ENCODE measurements at places on chromosomes 2 and 18. TPM values are rescaled to one million over a fixed set of nuclear protein-coding genes. Genes with fewer than 3 reads are reported as not detected.

DNA sequence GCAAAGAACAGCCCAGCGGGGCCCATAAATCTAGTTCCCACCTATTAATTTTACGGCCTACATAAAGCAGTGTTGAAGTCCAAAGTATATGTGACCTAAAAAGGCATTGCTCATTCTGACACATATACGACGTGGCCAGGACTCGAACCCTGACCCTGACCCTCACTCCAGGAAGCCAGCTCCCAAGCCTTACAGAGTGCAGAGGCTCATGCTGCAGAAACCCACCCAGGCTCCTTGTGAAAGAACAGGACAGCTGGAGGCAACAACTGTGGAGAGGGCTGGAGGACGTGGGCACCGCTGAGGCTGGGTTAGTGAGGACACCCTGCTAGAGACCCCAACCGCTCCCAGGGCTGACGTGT, 221.6 kb downstream of the CYP26B1 start:
- DNase-seq = peak; percentile 87

DNA sequence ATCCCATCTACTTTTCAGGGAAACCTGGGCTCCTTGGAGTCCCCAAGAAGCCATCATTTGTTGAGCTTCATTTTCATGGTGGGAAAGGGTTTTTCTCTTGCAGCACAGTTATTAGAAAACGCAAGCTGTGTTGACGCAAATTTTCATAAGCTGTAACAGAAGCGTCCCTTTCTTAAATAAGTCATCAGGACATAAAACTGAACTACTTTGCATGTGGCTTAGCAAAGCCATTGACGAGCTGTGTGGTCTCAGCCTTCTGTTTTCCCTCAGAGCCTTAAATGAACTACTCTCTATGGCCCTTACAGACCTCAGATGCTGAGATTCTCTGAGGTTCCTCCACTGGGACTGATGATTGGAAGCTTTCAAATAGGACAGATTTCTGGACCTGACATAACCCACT, 85.1 kb downstream of the ARL4C start:
- DNase-seq = no peak

DNA sequence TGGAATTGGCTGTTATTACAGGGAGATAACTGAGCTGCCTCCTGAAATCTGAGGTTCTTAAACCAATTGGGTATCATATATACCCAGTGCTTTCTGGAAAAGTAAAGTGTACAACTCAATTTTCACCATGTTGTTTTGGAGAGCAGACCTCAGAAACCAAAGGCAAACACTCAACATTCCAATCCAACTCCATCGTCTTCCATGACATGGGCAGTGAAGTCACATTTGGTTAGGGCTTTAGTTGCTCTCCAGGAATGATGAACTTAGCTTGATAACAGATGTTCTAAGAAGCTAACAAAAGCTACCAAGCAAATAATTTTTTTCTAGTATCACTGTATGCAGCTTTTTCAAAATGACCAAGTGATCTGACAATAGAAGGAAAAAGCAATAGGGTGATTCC, 107.0 kb upstream of the SLC35G4 start:
- DNase-seq = no peak

DNA sequence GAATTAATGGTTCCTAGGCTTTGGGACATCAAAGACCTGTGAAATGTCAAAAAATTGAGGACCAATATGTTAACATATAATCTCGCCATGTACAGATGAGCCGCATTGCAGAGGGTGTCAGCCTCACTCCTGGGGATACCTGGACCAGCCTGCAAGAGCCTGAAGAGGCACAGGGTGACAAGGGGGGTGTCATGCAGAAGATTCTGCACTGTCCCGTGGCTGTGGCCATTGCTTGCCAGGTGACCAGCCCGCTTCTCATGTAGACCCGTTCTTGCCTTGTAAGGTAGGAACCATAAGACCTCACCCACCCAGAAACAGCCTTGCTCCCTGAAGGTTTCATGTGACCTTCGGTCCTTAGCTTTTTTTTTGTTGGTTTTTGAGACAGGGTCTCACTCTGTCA, 37.5 kb downstream of the TMEM37 start:
- no peak for DNase-seq

DNA sequence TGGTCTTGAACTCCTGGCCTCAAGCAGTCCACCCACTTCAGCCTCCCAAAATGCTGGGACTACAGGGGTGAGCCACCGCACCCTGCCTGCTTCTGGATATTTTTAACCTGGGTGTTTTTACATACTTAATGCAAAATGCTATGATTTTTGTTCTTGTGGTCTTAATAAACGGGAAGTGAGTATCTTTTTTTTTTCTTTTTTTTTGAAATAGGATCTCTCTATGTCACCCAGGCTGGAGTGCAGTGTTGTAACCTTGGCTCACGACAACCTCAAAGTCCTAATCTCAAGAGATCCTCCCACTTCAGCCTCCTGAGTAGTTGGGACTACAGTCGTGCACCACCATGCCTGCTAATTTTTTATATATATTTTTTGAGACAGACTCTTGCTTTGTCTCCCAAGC, 19.2 kb upstream of the ASXL2 start:
- no peak for DNase-seq

DNA sequence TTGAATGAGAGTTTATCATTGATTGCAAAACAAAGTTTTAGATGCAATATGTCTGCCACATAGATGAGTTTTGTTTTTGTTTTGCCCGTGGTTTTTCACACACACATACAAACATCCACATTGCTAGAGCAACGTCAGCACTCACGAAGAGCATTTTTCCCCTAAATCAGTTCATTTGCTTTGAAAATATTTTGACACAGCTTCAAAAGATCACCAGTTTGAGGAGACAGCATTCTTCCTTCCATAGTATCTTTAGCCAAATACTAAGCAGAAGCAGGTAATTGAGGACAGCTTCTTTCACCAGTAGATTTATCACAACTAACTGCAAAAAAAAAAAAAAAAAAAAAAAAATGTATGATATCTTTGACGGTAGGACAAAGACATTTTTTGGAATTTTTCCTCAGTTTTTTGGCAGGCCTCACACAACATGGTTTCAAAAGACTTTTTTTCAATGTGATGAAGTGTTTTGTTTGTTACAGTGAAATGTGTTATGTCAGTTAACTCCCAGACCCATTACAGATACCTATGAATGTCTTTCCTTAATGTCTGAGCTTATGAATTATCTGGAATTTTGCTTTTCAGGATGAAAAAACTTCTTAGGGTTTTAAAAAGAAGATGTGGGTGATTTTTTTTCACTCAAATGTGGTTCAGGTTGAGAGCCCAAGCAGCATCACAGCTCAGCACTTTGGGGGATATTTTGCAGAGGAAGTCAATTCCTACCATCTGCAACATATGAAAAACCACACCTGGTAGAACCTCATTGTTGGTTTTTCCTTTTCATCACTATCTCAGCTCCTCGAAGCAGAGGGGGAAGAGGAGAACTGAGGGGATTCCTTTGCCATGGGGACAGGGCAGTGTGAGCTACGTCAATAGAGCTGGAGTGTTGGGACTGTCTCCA, 31.6 kb downstream of the AOX1 start:
- no peak for DNase-seq

DNA sequence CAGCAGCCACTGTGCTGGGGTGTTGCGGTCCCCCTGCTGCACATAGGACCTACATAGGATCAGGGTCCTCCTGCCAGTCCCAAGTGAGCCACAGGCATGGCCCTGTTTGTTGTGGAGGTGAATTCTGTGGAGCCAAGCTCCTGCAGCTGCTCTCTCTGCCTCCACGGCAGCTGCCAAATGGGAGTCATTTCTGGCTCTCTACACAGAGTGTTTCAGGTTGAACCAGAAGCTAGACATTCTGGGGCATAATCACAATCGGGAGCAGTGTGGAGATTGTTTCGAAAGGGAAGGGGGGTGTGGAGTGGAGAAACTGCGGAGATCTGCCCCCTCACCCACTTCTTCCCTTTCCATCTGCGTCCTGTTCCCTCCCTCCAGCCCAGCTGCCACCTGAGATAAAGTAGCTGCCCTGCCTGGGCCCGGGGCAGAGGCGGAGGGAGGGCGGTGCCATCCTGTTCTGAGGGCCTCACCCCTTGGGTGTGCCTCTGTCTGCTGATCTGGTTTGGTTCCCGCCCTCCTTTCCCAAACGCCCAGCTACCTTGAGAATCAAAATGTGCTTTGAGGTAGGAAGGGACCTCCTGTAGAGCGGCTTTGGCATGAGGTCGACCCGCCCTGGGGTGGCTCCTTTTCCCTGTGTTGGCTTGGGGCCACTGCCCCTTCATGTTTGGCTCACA, 139.4 kb downstream of the WDSUB1 start:
- DNase-seq = peak; percentile 61

DNA sequence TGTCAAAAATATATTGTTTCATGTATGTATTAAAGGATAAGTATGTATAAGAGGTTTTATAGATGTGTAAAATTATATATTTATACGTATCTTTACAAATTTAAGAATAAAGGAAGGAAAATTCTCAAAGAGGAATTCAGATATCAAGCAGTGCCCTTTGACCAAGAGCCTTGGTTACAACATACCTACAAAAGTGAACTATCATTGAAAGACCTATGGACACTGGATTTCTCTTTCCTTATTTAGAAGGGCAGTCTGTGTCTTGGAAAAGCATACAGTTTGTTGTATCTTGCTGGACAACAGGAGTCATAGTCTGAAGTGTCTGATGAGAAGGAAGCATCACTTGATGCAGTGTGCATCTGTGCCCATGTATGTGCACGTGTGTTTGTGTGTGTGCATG, 21.8 kb upstream of the USP40 start:
- DNase-seq = peak; percentile 53

DNA sequence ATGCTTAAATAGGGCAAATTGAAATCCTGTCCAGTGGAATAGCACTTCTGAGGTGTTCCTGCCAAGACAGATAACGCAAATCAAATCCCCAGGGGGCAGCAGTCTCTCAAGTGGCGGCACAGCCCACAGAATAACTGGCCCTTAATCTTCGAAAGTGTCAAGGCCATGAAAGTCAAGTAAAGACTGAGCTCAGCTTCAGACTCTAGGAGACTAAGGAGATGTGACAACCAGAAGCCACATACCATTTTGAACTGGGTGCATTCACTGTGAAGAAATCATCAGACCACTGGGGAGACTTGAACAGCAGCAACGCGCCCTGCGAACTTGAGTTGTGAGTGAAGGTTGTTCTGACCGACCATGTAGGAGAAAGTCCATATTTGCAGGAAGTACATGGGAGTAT, 66.0 kb upstream of the ASAP2 start:
- DNase-seq = peak; percentile 26

DNA sequence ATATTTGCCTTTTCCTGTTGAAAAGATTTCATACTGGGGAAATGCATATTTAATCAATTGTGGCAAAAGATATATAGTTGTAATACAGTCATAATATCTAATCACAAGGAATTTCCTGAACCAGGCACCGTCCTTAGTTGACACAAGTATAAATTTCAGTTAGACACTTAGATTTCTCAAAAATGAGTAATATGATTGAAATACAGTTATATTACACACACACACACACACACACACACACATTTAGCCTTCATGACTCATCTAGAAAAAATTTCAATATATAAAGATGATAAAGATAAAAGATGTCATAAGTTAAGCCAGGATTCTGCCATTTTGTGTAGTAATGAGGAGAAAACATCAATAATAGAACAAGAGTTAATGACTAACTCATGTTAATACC, 258.4 kb upstream of the ZNF804A start:
- DNase-seq = no peak

- DNase-seq = peak; percentile 39
These were observed 12.2 kb downstream of the CCDC68 start for GRCh38 chr18:54947091-54947490.

DNA sequence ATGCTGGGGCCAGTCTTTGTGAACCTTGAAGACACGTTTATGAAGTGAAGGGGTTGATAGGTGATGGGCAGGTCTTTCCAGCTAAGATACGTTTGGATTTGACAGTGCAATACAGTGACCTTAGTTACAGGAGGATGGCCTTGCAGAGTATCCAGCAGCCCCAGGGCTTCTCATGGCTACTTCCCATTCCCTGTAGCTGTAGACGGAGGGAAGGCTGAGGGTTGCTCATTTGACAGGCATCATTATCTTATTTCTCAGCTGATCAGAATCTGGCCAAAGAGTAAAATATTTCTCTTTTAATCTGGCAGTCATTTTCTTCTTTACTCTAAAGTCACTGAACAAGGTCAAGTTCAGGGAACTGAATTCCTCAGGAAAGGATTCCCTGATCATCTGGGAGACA, 85.1 kb upstream of the RMDN2 start:
- no peak for DNase-seq

METAP1D gene
- polyA plus RNA-seq = 8.4 TPM

RNU2-63P gene
- not detected for polyA plus RNA-seq

FAM210A gene
- polyA plus RNA-seq = 4.3 TPM

SPEG gene
- polyA plus RNA-seq = 0.45 TPM

Data from small intestine (tissue), 16 donors.